Activated naive CD4-positive, alpha-beta T cell (primary cell): ENCODE measurements at places on chromosomes 5 and 9.

DNA sequence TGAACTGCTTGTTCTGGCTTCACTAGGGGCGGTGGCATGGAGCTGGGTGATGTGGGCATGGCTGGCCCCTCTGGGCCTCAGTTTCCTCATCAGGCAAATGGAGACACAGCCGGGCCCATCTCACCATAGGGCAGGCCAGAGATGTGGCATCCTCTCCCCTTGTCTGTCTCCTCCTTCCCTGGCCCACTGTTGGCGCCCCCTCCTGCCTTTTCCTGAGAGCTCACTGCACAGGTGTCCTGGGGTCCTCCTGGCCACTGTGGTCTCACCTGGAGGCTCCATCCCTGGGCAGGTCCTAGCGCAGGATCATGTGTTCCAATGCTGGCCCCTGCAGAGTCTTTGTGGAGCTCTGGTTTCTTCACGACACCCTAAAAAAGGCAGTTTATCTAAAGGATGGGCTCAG lies 53.5 kb downstream of the NEK6 start:
- DNase-seq: no peak

GRCh38 chr5:427415-428087 lies 15.4 kb upstream of the EXOC3 start:
- no peak for DNase-seq

- DNase-seq: no peak
These were observed 133.6 kb downstream of the ATG10 start for GRCh38 chr5:82105457-82105856.

DNA sequence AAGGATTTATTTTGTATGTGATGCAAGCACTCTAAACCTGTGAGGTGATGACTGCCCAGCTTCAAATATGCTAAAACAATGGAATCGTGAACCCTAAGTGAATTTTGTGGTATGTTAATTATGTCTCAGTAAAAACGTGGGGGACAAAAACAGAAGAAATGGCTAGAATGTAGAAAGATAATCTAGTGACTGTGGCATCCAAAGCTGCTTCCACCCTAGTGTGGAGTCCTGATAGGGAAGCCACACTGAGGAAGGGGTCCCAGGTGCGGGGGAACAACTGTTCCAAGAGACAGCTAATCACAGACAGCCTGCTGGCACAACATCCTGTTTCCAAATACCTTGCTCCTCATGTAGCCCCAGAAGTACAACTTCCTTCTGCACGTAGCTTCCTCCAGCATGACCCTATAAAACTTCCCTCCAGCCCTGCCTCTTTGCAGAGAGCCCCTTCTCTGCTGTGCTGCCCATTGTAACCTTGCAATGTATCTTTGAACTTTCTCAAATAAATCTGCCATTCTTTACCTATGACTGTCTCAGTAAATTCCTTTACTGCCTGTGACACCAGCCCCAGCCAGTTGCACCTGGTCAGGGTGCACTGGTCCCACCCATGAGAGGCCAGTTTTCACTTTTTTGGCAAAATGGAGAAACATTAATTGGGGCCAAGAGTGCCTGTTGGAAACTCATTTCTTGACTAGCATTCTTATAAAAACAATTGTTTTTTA lies 4.9 kb downstream of the GMCL2 start:
- no peak for DNase-seq

GRCh38 chr9:20742833-20743232 lies 58.8 kb downstream of the FOCAD start:
- no peak for DNase-seq

DNA sequence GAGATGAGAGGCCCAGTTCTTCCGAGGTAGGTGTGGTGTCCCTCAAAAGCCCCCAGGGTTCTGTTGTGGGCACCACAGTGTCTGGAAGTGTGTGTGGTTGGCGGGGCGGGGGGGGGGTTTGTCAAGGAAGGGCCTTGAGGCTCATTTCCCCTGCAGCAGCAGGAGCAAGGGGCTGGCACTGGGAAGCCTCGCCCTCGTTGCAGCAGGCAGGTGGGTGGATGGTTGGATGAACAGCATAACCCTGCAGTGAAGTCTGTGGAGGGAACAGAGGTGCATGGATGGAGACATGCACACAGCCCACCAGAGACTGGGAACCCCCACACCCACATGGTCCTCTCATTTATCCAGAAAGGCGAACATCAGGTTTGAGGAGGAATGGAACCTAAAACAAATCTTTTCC lies 2.0 kb upstream of the SPATA31E1 start:
- no peak for DNase-seq

DNA sequence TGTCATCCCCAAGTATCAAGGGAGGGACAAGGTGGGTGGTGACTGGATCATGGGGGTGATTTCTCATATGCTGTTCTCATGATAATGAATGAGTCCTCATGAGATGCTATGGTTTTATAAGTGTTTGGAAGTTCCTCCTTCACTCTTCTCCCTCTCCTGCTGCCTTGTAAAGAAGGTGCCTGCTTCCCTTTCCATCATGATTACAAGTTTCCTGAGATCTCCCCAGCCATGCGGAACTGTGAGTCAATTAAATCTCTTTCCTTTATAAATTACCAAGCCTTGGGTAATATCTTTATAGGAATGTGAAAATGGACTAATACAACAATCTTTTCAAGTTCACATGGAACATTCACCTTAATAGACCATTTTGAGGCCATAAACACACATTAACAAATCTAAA lies 21.5 kb upstream of the DOCK2 start:
- DNase-seq: no peak

DNA sequence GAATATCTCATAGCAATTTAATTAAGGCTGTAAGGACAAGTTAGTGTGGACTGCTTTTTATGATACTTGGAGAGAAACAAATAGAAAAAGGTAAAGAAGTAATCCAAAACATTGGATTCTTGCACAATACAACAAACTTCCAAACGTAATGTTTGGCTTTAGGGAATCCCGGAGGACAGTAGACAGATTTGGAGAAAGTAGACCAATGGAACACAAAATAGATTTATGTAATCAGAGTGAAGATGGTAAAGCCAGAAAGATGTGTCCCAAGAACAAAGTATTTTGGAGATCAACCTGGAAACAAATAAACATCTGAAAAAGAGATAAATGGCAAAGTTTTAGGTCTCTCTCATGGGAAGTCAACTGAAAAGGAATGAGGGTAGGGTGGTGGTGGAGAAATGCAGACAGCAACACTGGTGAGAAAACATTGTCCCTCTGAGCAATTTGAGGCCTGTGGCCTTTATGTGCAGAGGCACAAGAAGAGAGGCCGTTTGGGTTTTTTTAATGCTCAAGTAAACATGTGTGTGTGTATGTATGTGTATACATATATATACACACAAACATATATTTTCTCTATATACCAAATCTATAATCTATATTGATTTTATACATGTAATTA lies 620.6 kb downstream of the PDE4D start:
- no peak for DNase-seq

DNA sequence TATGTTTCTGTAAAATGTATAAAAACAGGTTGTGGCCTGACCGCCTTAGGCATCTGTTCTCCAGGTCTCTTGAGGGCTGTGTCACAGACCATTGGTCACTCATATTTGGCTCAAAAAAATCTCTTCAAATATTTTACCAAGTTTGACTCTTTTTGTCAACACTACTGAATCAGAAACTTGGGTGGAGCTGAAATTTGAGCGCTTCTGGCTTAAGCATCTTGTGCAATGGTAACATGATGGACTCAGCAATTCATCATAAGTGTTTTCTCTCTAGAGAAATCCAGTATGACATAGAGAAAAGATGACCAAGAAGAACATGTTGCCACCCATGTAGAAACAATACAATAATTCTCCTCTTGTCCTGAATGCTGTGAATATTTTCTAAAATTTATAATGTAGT lies 387.9 kb downstream of the MAT2B start:
- no peak for DNase-seq

DNA sequence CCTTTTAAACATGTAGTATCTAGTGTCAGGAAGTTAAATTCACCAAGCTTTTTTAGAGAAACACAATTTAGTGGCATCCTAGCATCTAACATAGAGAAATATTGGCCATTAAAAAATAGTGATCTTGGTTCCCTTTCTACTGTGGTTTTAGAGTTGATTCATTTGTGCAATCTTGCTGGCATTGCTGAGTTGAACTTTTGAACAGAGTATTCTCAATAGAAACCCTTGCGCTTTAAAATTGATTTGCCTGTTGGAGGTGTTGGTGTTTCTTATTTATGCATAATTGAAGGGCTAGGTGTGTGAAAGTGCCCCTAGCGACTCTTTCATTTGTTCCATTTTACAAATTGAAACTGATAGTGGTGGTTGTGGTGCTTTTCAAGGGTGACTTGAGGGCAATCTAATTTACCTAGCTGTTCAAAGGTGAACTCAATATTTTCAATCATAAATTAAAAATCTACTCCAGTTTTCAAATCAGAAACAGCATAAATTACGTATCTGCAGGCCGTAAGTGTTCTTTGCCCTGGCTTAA lies 73.0 kb upstream of the MPDZ start:
- DNase-seq: no peak

- DNase-seq: no peak
These were observed 17.4 kb downstream of the SH3PXD2B start for GRCh38 chr5:172436879-172437369.

DNA sequence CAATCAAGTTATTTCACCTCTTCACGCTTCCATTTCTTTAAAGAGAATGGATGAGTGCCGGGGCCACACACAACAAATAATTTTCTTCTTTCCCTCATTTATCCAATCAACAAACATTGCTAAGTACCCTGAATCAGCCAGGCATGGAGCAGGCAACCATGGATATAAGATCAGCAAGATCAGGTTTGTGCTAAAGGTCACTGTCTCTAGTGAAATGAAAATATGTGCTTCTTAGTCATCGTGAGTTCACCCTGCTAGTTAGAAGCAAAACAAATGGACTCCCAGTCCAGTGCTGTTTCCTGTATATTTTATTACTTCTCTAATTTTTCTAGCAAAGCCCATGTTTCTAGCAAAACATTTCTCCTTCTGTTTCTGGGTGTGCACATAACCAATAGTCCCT lies 629.2 kb downstream of the BNC2 start:
- no peak for DNase-seq

GRCh38 chr9:13292782-13293181 lies 13.3 kb upstream of the MPDZ start:
- DNase-seq: no peak

GRCh38 chr9:129627556-129628440 lies 1.8 kb downstream of the NTMT1 start:
- no peak for DNase-seq

GRCh38 chr5:84272771-84273516 lies 111.7 kb downstream of the EDIL3 start:
- no peak for DNase-seq

DNA sequence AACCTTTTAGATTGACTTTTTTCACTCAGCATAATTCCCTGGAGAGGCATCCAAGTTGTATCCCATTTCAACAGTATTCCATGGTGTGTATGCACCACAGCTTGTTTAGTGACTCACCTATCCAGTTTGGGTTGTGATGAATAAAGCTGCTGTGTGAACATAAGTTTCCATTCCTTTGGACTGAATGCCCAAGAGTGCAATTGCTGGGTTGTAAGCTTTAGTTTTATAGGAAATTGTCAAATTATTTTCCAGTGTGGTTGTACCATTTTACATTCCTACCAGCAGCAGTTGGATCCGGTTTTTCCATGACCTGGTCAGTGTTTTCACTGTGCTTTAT lies 60.9 kb upstream of the TMED7 start:
- no peak for DNase-seq

DNA sequence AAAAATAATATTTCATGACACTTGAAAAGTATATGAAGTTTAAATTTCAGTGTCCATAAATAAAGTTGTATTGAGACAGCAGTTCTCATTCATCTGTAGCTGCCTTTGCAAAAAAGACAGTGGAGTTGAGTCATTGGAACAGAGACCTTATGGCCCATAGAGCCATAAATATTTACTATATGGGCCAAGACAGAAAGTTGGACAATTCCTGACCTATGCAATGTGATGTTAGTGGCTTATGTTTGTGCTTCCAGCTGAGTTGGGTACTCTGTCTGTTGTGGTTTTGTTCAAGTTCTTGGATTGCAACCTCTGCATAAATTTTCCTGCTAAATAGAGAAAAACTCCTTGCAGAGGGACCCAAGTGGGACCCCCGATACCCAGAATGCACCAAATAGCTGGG lies 69.8 kb downstream of the KCNIP1 start:
- DNase-seq: no peak
